ENCODE measurements at places on chromosomes 7 and 10.

DNA sequence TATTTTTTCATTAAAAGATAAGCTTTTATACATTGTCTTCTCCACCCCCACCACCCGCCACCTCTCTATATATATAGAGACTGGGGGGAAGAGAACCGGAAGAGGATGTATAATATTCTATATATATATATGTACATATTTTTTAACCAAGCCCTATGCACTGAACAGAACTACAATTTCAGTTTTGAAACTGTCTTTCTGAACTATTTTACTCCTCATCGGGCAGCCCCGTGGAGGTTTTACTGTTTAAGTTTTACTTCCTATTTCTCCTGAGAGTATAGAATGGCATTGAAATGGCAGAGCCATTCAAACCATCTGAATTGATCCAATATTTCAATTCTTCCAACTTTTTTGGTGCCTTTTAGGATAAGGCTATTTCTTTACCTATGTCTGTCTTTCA, 1047.1 kb downstream of the NRG3 start:
- no peak for DNase-seq

GRCh38 chr10:5117026-5117425, 22.8 kb downstream of the AKR1C3 start:
- no peak for DNase-seq

GRCh38 chr7:49852619-49853462, 79.4 kb downstream of the VWC2 start:
- DNase-seq, result peak; percentile 22

- no peak for DNase-seq
These were observed 39.1 kb downstream of the DOCK4 start for GRCh38 chr7:112167147-112167546.

DNA sequence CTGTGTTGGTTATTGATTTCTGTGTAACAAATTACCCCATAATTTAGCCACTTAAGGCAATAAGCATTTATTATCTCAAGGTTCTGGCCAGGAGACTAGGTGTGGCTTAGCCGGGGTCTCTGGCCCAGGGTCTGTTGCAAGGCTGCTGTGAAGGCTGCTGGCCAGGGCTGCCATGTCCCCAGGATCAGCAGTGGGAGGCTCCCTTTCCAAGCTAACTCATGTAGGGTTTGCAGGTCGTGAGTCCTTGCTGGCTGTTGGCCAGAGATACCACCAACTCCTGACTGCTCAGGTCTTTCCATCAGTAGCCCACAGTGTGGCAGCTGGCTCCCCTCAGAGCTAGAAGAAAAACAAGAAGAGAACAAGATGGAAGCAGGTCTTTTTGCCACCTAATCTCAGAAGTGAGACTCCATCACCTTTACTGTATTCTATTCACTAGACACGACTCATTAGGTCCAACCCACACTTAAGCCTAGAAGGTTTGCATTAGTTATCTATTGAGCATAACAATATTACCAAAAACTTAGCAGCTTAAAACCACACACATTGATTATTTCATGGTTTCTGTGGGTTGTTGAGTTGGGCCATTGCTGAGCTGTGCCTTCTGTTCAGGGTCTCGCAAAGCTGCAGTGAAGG, 185.6 kb downstream of the PFKFB3 start:
- no peak for DNase-seq

All from MG63 (cell line).